ENCODE measurements at places on chromosomes 6 and 20.

- no peak for DNase-seq
These were observed 161.8 kb downstream of the LRFN2 start for GRCh38 chr6:40425192-40425919.

- DNase-seq: no peak
These were observed 4.6 kb upstream of the NOL4L start for GRCh38 chr20:32589769-32590168.

GRCh38 chr6:97697456-97697855, 414.4 kb upstream of the MMS22L start:
- no peak for DNase-seq

DNA sequence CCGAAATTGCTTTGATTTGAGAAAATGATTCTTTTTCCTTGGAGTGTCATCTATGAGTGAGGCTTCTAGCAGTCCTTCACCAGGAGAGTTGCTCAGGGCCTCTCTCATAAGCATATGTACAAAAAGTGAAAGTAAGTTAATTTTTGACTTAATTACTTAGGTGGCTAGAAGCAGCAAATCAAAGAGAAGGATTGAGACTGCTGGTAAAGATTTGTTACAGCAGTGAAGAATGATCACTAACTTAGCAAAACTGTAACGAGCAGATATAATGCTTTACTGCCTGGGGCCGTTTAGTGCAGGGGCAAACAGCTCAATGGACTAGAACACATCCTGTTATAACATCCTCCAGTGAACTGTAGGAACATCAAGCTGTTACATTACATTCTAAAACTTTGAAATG, 167.8 kb upstream of the RIPOR2 start:
- no peak for DNase-seq

Measured in stimulated activated CD4-positive, alpha-beta T cell treated with anti-CD3 and anti-CD28 coated beads, Interleukin-1b, Interleukin-23, amount 100 ng/mL, for 1 hour (primary cell).